ENCODE measurements at places on chromosomes 13 and 19.

- DNase-seq = no peak
Measured at GRCh38 chr19:11090997-11091702, 1.9 kb downstream of the LDLR start.

DNA sequence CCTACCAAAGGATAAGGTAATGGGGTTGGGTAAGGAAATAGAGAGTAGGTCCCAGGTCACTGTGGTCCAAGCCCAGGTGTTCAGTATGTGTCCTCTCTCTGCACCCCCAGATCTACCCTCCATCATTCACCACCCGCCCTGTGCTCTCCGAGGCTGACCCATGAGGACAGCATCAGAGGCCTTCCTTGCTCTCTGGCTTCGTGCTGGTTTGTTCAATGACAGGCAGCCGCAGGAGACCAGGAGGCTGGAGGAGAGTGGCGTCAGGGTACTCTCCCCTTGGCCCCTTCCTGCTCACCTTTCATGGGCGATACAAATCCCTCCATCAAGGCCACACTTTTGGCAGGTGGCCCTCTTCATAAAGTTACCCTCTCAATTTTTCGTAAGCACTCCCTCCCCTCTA is 1.7 kb downstream of the TUBA3C start:
- no peak for DNase-seq

- no peak for DNase-seq
Measured at GRCh38 chr19:27795369-27795768, 1417.6 kb downstream of the UQCRFS1 start.

GRCh38 chr19:18672606-18673337 is 10.7 kb upstream of the CRTC1 start:
- DNase-seq = no peak

- DNase-seq = no peak
Measured at GRCh38 chr13:47990920-47991466, 10.1 kb downstream of the SUCLA2 start.

GRCh38 chr13:43686557-43686956 is 100.2 kb downstream of the ENOX1 start:
- no peak for DNase-seq

DNA sequence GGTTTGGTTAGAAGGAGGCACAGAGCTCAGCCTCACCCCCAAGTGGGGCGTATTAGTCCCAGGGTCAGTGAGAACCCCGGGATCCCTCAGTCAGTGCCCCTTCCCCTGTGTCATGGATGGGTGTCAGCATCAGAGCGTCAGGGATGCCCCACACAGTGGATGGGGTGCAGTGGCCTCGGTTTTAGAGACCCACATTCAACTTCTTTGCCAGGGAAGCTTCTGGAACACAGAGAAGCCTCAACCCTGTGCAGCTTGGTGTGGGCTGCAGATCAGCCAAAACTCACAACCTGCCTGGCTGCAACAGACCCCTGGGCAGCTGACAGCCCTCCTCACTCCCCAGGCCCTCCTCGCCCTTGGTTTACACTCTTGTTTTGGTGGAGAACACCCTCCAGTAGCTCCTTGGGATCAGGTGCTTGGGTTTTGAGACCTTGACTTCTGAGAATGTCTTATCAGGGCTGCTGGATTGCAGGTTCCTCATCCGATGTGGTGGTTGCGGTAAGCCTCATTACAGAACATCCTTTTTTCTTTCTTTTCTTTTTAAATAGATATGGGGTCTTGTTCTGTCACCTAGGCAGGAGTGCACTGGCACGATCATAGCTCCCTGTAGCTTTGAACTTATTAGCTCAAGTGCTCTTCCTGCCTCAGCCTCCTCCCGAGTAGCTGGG is 11.0 kb downstream of the ZNF333 start:
- DNase-seq = no peak

- no peak for DNase-seq
Measured at GRCh38 chr19:36404498-36404897, 13.9 kb downstream of the ZFP82 start.

GRCh38 chr19:16168465-16169081 is 4.8 kb downstream of the CIB3 start:
- DNase-seq = no peak

DNA sequence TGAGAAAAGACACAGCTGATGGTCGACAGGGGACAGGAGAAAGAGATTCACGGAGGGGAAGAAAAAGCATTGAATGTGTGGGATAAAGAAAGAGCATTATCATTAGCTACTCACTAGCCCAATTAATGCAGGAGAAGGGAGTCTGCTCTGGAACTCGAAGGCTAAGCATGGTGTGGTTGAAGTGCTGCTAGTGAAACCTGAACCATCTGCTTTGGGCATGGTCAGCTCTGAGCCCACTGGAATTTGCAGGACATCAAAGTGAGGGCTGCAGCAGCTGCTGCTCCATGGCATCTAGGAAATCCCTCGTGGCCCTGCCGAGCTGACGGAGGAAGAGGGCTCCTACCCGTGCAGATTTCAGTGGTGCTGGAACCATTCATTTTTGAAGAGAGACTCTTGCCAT is 320.3 kb downstream of the ATP8A2 start:
- no peak for DNase-seq

GRCh38 chr19:56840451-56841192 is at the start of the genes PEG3 and ZIM2:
Gene PEG3, minus strand, starts transcription at chr19:56840726. Its CDS starts 16,071 bp downstream, at chr19:56824655.
Gene ZIM2, minus strand, starts transcription at chr19:56840726. Its CDS starts 16,449 bp downstream, at chr19:56824277.
- DNase-seq = no peak

- DNase-seq = peak; percentile 8
Measured at GRCh38 chr13:113917594-113918371, 53.9 kb upstream of the GAS6 start.

DNA sequence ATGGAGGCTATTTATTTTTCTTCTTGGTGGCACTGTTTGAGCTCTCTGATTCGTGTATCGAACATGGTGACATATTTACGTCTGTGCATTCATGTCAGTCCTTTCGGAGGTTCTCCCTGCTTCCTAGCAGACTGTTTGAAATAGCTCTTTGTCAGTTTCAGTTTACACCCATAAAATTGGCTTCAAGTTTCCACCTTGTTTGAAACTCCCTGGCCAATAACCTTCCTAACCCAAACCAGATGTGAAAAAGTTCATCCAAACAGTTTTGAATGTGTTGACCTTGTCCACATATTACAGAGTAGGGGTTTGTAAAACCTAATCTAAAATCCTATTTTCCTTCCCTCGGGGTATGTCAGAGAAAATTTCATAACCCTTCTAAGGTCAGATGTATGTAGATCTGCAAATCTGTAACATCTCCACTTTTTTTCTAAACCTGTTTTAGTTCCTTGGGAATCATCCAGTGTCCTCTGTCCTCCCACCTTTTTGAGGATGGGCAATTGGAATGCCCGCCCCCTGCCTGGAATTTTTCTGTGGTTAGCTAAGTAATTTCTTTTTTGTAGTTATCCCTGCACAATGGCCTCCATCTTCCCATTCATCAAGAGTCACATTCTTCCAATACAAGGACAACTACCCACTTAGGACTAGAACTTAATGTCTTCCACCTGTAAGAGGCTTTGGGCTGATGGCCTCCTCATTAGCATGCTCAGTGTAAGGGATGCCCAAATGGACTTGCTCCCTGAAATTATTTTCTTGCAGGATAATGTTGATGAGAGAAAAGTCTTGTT is 499.8 kb downstream of the GPC6 start:
- DNase-seq = no peak

GRCh38 chr19:53537521-53538377 is at the start of gene ZNF331:
Gene ZNF331, plus strand, starts transcription at chr19:53538145. Its CDS starts 31,232 bp downstream, at chr19:53569377.
- peak; percentile 91 for DNase-seq

DNA sequence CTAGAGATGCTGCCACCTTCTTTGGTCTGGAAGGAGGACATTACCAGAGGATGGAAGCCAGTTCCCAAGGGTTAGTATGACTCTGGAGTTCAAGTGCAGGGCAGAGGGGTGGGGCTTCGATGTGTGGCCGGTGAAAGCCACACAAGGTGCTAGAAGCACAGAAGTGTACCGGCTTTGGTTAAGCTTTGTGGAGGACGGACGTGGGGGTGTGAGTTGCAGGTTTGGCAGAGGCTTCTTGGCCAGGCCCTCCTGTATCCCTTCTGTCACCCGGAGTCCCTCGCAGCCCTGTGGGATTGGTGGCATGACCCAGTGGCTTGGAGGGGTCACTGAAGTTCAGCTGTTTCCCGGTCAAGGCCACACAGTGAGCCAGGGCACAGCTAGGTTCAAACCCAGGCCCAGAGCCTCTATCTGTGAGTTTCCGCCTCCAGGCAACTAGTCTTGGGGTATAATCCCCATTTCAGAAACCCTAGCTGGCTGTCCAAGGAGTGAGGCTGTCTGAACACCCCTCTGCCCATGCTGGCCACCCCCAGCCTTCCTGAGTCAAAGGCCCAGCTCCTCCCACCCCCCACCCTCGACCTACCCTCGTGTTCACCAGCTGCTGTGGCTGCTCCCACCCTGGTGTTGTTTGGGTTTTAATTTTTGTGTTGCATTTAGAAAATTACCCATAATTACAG is 4.6 kb upstream of the SSBP4 start:
- DNase-seq = no peak

DNA sequence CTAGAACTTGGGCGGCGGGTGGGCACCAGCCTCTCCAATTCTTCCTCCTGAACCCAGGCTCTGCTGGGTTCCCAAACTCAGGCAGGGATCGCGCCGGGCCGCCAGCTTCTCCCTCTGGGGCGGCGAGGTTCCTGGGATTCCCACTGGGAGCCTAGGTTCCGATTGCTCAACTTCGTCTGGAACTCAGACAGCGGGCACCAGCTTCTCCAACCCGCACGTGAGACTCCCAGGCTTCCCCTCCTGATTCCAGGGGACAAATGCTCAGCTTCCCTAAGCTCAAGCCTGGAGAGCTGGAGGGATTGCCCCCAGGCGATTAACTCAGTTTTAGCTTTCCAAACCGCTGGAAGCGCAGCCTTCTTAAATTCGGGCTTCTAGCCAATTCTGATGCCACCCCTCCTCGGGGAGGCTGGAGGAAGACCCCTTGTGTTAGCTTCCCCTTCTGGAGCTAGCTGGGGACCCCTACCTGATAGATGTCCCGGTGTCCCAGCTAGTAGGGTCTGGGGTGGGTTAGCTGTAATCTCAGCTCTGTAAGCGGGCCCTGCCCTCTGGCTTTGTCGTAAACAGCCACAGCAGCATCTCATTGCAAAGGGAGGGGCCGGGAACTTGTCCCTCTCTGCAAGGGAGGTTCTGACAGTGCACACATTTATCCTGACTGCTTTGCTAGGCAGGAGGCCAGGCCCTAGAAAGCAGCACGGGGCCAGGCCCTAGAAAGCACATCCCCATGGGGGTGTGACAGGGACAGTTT is 671 bp downstream of the MCOLN1 start:
- DNase-seq = no peak

- DNase-seq = peak; percentile 92
Measured at GRCh38 chr19:46704379-46705076, 12.4 kb downstream of the PRKD2 start.

DNA sequence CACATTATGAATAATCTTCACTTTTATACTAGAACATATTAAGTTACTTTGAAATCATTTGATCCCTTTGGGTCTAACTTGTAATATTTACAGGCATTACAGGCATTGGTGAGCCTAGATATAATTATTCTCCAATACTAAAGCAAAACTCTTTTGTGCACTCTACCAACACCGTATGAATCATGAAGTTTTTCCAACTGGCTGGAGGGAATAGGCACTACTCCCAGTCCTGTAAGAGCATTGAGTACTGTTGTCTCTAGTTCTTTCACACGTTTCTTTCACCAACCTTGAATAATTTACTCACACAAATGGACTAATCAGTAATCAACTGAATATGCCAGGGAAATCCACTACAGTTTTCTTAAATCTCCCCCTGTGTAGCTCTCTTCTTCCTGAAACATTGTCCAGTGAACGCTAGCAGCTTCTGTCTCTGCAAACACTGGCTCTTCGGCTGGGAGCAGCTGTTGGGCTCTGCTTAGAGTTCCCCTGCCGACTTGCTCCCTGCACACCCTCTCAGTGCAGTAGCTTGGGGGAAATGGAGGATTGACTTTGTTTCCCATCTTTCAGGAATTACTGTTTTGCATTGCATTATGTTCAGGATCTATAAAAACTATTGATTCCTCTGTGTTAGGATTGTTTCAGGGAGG is 476.7 kb downstream of the RFC3 start:
- no peak for DNase-seq

- DNase-seq = no peak
Measured at GRCh38 chr13:46717275-46717674, 79.7 kb downstream of the ESD start.

DNA sequence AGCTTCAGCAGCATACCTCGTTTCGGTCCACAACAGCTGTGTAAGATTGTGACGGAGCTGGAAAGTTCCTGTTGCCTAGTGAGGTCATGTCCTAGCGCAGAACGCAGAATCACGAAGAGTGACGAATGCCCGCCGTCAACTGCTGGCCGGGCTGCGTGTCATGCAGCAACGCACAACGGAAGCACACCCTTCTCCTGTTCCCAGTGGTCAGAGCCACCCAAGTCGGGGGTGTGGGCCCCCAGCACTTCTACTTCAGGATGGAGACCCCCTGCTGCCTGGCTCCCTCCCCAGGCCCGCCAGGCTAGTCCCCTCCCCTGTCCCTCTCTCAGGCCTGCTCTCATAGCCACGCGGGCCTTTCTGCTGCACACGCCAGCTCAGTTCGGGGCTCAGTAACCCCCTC is 25.9 kb downstream of the C2CD4C start:
- DNase-seq = no peak

All from activated CD8-positive, alpha-beta memory T cell treated with anti-CD3 and anti-CD28 coated beads, Interleukin-2, amount 50 U/mL, for 4 hours (primary cell).